Mesangial cell (primary cell): ENCODE measurements at places on chromosomes 7 and 10. TPM values are rescaled to one million over a fixed set of nuclear protein-coding genes. Genes with fewer than 3 reads are reported as not detected.

Gene HYAL4
- not detected in 2 replicates for total RNA-seq

Gene STAG3
- 0.25 and 0.33 TPM in 2 replicates for total RNA-seq

Gene SPDYE18
- total RNA-seq, result not detected in 2 replicates

Gene PNLIPRP3
- total RNA-seq, result not detected in 2 replicates

Gene RBP3
- total RNA-seq, result not detected in 2 replicates

Gene FEZF1
- not detected in 2 replicates for total RNA-seq

Gene CRHR2
- total RNA-seq, result not detected in 2 replicates

Gene FAM25C
- total RNA-seq, result not detected in 2 replicates

Gene BAMBI
- total RNA-seq, result 8.6 and 26.4 TPM in 2 replicates

Gene SLC13A1
- not detected in 2 replicates for total RNA-seq

Gene PPP1R17
- total RNA-seq, result not detected in 2 replicates

Gene SHH
- total RNA-seq, result 0.16 and 1.6 TPM in 2 replicates

Gene DOCK1
- total RNA-seq, result 38.3 and 43.6 TPM in 2 replicates

Gene RSPH10B2
- total RNA-seq, result not detected in 2 replicates

Gene SSC4D
- 3.1 and 21.9 TPM in 2 replicates for total RNA-seq

Gene PAPOLB
- total RNA-seq, result under 0.01 TPM in 1 of 2 replicates, not detected in the other

Gene STEAP4
- 0.13 TPM in 1 of 2 replicates, not detected in the other for total RNA-seq

Gene GNAI1
- 15.5 and 22.9 TPM in 2 replicates for total RNA-seq

Gene ACTA2
- 85.7 and 299 TPM in 2 replicates for total RNA-seq
